Tibial nerve (tissue), 4 donors: ENCODE measurements at places on chromosomes 2 and 18.

- no peaks in the 10 kb centered on the region for H3K27me3 ChIP-seq
- H3K36me3 ChIP-seq = peaks cover 9% of the 10 kb centered on the region
- H3K27ac ChIP-seq = no peak overlapping the region
- H3K4me1 ChIP-seq = no peaks in the 10 kb centered on the region
Observed at GRCh38 chr2:238406221-238406997, 20.3 kb upstream of the ASB1 start.

DNA sequence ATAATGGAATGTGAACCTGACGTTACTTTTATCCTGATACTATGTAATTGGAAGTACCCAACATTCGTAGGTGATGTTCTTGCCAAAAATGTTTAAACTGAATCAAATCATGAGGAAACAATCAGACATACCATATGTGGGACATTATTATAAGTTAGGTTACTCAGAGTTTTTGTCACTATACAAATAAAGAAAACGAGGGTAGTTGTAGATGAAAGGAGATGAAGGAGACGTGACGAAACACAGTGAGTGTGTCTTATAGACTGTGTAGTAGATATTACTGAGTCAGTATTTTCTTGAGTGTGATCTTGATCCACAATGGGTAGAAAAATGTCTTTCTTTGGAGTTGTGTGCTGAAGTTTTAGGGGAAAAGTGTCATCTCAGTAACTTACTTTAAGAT, 176.8 kb downstream of the ZNF407 start:
- H3K27me3 ChIP-seq = no peaks in the 10 kb centered on the region
- H3K4me1 ChIP-seq = no peaks in the 10 kb centered on the region
- H3K27ac ChIP-seq = no peak overlapping the region
- H3K4me3 ChIP-seq = no peak overlapping the region

DNA sequence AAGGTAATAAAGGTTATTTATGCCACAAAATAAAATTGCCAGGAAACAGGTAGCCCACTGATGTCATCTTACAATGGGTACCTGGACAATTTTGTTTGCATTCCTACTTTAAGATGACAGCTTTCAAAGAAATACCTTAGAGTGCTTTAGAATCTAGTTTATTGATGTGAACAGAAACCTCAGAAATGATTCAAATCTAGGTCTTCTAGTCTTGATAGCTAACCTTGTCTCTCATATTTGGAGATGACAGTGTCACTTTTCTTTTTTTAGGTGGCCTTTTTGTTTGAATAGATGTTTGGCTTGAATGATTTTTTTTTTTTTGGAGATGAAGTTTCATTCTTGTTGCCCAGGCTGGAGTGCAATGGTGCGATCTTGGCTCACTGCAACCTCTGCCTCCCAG, 69.1 kb downstream of the PIK3C3 start:
- H3K4me3 ChIP-seq = no peak overlapping the region
- H3K36me3 ChIP-seq = no peaks in the 10 kb centered on the region
- no peak for DNase-seq
- no peaks in the 10 kb centered on the region for H3K4me1 ChIP-seq

DNA sequence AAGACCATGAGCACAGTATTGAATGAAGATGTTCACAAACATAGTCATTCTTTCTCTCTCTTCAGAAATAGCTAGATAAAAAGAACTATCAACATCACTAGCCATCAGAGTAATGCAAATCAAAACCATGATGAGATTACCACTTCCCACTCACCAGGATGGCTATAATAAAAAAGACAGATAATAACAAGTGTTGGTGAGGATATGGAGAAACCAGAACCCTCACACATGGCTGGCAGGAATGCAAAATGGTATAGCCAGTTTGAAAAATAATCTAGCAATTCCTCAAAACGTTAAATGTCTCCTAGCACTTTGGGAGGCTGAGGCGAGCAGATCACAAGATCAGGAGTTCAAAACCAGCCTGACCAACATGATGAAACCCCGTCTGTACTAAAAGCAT, 31.3 kb upstream of the PPP1CB start:
- H3K27ac ChIP-seq = no peak overlapping the region
- H3K27me3 ChIP-seq = no peaks in the 10 kb centered on the region
- no peak overlapping the region for H3K4me3 ChIP-seq
- no peaks in the 10 kb centered on the region for H3K36me3 ChIP-seq
- H3K4me1 ChIP-seq = peaks cover 19% of the 10 kb centered on the region

DNA sequence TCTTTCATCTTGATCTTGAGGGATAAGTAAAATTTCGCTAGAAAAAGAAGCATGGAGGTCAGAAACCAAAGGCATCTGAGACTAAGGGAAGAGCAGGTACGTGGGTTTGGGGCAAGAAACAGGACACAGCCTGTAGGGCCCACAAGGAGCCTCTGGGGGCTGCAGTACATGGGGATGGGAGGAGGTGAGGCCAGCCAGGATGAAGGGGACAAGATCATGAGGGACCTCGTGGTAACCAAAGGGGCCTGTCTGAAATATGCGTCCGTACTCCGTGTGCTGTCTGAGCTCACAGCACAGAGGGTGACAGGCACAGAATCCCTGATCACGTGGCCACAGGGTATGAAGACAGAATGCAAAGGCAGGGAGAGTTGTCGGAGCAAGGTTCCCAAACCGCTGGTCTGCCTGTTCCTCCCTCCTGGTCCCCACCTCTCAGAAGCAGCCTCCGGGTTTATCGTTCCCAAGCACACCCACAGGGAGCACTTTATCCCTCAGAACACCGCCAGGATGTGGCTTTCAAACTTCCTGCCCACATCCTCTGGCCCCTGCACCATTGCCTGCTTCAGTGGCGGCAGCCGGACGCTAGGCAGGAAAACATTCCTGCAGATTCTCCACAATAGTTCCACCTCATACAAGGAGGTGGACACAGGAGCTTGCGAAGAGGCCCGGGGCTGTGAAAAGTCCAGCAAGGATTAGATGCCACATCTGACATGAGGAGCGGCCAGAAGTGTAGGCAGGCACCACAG, 12.0 kb downstream of the TMEM163 start:
- H3K27me3 ChIP-seq = no peaks in the 10 kb centered on the region
- no peak overlapping the region for H3K4me3 ChIP-seq
- no peak overlapping the region for H3K27ac ChIP-seq
- no peak for DNase-seq
- no peaks in the 10 kb centered on the region for H3K4me1 ChIP-seq

- no peaks in the 10 kb centered on the region for H3K27me3 ChIP-seq
- H3K27ac ChIP-seq = no peak overlapping the region
- no peaks in the 10 kb centered on the region for H3K4me1 ChIP-seq
Observed at GRCh38 chr2:216888887-216889622, 29.2 kb upstream of the TNP1 start.
